ENCODE measurements at places on chromosomes 3 and 15.

- DNase-seq = no peak
Measured at GRCh38 chr3:197471221-197472010, 84.4 kb downstream of the BDH1 start.

DNA sequence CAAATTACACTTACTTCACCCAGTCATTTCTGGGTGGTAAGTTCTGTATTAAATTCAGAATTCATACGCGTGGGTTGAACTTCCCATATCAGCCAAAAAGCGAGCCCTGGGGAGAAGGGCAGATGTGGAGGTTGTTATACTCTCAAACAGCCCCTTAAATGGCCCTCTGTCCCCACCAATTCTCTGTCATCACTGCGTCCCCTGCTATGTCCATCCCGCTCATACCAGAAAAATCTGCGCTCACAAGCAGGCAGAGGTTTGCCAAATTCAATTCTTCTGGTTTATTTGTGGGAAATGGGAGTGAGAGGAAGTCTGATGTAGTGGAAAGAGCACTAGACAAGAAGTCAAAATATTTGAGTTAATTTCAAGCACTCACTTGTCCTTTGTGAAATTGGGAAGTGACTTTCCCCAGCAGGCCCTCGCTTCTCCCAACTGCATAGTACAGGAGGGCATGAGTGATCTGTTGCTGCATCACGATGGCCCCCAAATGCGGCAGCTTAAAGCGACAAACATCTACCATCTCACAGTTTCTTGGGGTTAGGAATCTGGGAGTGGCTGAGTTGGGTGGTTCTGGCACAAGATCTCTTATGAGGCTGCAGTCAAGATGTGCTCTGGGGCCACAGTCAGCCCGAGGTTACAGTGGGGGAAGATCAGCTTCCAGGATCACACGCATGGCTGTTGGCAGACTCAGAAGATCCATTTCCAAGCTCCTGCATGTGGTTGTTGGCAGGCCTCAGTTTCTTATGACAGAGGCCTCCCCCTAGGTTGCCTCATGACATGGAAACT, 67.7 kb downstream of the CPN2 start:
- no peak for DNase-seq

DNA sequence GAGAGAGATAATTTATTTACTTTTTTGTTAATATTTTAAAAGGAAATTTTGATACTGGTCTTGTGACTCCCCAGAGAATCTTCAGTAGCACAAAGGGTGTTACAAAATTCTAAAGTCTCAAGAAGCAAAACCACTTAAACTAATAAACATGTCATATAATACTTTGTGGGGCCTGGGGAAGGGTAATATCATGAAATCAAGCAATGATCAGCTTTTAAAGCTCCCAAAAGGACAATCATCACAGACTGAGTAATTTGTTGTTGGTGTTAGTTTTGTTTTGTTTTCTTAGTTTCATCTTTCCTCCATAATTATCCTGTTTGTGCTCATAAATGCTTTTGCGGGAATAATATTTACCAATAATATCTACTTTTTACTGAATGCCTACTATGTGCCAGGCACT, 55.0 kb downstream of the TMEM212 start:
- no peak for DNase-seq

GRCh38 chr15:67862750-67863441, 23.1 kb upstream of the RNU6-1 start:
- no peak for DNase-seq

DNA sequence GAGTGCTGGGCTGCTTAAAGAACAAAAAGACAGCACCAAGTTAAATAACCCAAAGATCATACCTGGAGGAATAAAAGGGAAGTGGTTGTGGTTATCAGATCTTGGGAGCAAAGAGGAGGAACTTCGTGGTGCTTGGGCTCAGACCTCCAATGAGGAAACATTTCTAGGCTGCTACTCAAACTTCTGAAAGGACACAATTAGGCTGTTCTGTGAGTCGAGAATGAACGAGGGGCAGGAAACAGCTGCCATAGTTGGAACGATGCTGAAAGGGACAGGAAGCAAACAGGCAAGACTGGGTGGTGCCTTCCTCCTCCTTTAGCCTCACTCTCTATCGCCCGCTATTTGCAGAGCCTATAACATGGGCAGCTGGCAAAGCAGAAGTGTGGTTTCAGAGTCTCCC, 276.3 kb upstream of the ARRDC4 start:
- DNase-seq = no peak

DNA sequence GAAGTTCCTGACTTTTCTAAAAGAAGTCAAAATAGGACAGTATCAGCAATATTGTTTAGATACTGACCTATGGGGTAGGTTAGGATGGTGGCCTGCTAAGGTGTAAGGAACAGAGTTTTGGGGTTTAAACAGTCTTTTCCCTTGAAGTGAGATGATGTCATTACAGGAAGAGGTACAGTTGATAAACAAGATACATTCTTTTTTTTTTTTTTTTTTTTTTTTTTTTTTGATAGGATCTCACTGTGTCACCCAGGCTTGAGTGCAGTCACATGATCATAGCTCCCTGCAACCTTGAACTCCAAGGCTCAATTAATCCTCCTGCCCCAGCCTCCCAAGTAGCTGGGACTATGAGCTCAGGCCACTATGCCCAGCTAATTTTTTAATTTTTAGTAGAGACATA, 33.3 kb downstream of the SLC25A36 start:
- no peak for DNase-seq

DNA sequence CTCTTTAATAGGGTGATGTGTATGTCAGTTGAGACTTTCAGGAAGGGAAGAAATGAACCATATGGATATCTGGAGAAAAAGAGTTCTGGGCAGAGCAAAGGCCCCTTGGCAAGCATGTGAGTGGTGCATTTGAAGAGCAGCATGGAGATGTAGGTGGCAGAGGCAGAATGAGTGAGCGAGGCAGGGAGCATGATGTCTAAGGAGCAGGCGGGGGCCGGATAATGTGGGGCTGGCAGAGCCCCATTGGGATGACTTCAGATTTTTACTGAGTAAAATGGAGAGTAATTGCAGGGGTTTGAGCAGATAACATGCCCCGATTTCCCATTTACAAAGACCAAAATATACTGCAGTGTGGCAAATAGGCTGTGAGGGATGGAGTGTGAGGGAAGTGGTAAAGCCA, 52.9 kb upstream of the PLCL2 start:
- DNase-seq = no peak

GRCh38 chr3:31425401-31425800, 107.3 kb upstream of the STT3B start:
- no peak for DNase-seq

DNA sequence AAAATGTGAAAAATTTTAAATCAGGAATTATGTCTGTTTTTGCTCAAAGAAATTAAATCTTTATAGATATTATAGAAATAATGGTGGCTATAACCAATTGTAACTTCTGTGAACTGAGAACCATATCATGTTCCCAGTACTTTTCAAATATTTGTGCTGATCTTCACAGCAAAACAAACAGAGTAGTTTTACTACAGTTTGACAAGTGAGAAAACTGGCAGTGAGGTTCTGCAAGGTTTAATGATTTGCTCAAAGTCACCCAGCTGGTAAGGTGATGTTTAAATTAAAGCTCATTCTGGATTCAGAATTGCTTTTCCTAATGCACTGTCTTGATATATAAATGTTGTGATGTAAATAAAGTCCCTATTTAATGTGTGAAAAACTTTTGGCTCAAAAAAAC, 22.0 kb upstream of the SPTSSB start:
- DNase-seq = no peak

DNA sequence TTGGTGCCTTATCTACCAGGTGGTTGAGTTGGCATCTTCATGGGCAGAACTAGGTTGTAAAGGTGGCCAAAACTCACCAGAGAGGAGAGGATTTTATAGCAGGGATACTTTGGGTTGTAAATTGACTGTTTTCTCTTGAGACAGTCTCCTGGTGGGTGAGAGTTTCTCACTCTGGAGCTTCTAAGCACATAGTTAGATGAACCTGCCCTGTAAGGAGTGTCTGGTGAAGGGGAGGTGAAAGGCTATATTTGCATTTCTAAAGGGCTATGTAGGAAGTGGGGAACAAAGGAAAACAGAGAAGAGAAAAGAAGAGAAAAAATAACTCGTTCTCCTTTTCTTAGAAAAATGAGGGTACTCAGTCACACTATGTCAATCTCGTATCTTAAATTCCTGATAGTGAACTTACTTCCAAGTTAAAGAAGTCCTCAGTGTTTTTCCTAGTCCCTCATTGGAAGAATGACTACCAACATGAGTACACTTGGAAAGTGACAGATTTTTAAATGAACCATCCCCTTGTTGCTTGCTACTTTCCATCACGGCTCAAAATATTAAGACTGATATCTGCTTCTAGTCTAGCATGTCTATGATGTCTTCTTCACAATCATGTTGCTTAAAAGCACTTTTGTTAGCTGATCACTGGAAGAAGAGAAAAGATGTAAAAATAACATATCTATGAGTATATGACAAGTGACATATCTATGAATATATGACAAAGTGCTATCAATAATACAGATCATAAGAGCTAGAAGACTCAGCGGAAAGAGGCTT, 113.8 kb upstream of the P2RY1 start:
- no peak for DNase-seq

DNA sequence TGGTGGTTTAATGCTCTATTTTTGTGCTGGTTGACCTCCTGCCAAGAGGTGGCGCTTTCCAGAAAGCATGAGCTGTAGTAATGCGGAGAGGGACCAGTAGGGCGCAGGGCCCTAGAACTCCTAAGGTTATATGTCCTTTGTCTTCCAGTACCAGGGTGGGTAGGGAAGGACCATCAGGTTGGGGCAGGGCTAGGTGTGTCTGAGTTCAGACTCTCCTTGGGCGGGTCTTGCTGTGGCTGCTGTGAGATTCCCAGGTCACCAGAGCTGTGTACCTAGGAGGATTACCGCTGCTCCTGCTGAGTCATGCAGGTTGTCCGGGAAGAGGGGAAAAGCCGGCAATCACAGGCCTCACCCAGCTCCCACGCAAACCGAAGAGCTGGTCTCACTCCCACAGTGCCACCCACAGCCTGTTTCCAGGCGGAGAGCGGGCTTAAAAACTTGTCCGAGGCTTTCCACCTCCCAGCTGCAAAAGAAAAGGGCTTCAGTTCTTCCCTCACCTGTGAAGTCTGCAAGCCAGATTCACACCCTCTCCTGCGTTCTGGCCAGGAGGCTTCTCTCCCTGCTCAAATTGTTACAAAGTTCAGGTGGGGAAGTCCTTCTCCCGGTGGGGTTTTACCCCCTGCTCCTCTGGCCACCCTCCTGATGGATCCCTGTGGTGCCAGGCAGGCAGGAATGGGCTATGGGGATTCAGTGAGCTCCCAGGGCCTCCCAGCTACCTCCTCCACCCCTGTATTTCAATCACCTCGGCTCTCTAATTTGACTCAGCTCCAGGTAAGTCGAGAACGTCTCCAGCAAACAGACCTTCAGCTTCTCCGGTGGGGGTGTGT, 37.7 kb upstream of the BCHE start:
- no peak for DNase-seq

DNA sequence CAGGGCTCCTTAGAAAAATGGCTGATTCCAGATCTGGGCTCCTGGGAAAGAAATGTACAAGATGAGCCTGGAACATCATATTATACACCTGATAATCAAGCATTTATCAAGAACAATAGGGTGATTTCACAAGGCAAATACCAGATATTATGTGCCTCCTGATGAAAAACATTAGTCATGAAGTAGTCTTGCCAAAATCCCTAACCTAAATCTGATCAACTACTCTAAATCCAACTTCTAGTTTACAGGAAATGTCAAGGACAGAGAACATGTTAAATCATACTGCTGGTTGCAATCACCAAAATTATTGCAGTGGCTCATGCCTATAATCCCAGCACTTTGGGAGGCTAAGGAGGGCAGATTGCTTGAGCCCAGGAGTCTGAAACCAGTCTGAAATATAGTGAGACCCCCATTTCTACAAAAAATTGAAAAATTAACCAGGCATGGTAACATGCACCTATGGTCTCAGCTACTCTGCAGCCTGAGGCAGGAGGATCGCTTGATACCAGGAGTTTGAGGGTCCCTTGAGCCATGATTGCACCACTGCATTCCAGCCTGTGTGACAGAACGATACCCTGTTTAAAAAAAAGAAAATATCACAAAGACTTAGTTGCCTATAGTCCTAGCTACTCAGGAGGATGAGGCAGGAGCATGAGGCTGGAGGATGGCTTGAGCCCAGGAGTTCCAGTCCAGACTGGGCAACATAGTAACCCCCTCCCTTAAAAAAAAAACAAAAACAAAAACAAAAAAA, 34.9 kb upstream of the ATP13A3 start:
- DNase-seq = no peak

DNA sequence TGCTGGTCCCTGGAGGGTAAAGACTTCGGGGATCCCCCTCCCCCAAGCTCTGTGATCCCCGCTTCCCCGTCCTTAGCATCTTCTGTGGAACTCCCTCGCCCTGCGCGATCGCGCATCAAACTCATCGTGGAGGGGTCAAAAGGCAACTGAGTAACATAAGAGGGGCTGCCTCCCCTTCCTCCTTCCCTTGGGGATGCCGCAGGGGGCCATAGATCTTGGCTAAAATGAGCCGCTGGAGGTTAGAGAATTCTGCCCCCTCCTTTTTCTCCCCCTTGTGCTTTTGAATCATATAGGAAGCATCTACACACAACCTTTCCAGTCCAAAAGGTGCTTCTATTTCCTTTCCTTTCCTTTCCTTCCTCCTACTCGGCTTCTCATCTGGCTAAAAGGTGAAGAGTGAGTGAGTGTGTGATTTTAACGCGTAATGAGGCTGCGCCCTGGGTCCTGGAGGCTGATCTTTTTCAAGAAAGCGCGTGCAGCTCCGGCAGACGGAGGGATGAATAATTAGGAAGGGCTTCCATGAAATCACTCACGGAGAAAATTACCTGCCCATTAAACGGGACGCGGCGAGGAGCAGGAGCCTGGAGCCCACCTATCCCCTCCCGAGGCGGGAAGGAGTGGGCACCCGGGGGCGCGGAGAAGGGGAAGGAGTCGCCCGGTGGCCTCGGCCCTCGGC, 831 bp upstream of the ROBO2 start:
- DNase-seq = no peak

GRCh38 chr3:172313671-172314070, 134.6 kb downstream of the GHSR start:
- DNase-seq = no peak

DNA sequence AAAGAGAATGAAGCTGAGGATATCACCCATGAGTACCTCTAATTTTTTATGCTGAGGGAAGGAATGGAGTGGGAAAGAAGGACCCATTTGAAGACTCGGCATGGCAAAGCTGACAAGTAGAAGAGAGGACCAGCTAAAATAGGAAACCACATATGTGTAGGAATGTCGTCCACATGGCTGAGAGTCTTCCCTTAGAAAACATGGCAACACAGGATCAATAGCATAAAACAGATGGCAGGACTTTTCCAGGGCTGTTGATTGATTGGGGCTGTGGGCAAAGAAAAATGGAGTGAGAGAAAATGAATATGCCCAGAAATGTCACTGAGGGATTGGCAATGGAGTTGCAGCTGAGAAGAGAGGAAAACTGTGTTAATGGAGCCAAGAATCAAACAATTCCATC, 76.2 kb upstream of the PRICKLE2 start:
- no peak for DNase-seq

- no peak for DNase-seq
Measured at GRCh38 chr3:190042558-190042957, 78.1 kb downstream of the P3H2 start.

DNA sequence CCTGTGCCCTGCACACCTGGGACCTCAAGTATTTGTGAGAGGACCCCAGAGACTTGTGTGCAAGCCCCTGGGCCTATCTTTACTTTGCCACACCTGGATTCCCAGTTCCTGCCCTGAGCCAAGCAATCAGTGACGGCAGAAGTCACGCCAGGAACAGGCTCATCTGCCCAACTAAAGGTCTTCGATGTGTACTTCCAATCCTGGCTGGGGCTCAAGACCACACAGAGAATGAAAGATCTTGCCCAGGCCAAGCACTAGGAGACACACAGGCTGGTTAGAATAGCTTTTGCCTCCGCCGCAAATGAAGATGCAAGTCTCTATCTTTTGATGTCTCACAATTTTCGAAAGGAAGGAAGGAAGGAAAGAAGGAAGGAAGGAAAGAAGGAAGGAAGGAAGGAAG, 228.8 kb downstream of the OCA2 start:
- no peak for DNase-seq

All from ACHN (cell line).